ENCODE measurements at places on chromosomes 13 and 19. TPM values are rescaled to one million over a fixed set of nuclear protein-coding genes. Genes with fewer than 3 reads are reported as not detected.

The ZNF607 gene
- total RNA-seq = 0.73 TPM

The SIGLEC11 gene
- total RNA-seq = 0.10 TPM

The CATSPERD gene
- total RNA-seq = not detected

The TNFSF9 gene
- total RNA-seq = 10.5 TPM

The HCST gene
- total RNA-seq = 58.1 TPM

The CD37 gene
- 229 TPM for total RNA-seq

The VSTM1 gene
- total RNA-seq = 12.4 TPM

The CD209 gene
- 0.21 TPM for total RNA-seq

The ELAVL1 gene
- total RNA-seq = 9.2 TPM

The ZNF546 gene
- 1.5 TPM for total RNA-seq

The PNMA8A gene
- not detected for total RNA-seq

The GJB2 gene
- total RNA-seq = 3.4 TPM

The PTH2 gene
- not detected for total RNA-seq

The OR7A5 gene
- 0.10 TPM for total RNA-seq

The SHISA7 gene
- not detected for total RNA-seq

The ZNF541 gene
- total RNA-seq = 0.21 TPM

The ABHD8 gene
- 4.9 TPM for total RNA-seq

The F10 gene
- total RNA-seq = not detected

The RFX1 gene
- total RNA-seq = 2.5 TPM

The ADGRE3 gene
- 0.63 TPM for total RNA-seq

The CCL25 gene
- total RNA-seq = not detected

The CILP2 gene
- 0.31 TPM for total RNA-seq

The TSSK6 gene
- total RNA-seq = 6.3 TPM

The NEK3 gene
- total RNA-seq = 4.2 TPM

The UBXN6 gene
- total RNA-seq = 53.4 TPM

The KASH5 gene
- total RNA-seq = not detected

The GSX1 gene
- not detected for total RNA-seq

The SPTBN4 gene
- under 0.01 TPM for total RNA-seq

The ZNF91 gene
- total RNA-seq = 83.2 TPM

The SKA3 gene
- 19.7 TPM for total RNA-seq

The ERCC2 gene
- total RNA-seq = 4.2 TPM

The FPR3 gene
- 2.2 TPM for total RNA-seq

The TLE6 gene
- total RNA-seq = not detected

The LILRB4 gene
- total RNA-seq = 16.7 TPM
